Glutamatergic neuron (in vitro differentiated cells): ENCODE measurements at places on chromosomes 5 and 9. TPM values are rescaled to one million over a fixed set of nuclear protein-coding genes. Genes with fewer than 3 reads are reported as not detected.

DNA sequence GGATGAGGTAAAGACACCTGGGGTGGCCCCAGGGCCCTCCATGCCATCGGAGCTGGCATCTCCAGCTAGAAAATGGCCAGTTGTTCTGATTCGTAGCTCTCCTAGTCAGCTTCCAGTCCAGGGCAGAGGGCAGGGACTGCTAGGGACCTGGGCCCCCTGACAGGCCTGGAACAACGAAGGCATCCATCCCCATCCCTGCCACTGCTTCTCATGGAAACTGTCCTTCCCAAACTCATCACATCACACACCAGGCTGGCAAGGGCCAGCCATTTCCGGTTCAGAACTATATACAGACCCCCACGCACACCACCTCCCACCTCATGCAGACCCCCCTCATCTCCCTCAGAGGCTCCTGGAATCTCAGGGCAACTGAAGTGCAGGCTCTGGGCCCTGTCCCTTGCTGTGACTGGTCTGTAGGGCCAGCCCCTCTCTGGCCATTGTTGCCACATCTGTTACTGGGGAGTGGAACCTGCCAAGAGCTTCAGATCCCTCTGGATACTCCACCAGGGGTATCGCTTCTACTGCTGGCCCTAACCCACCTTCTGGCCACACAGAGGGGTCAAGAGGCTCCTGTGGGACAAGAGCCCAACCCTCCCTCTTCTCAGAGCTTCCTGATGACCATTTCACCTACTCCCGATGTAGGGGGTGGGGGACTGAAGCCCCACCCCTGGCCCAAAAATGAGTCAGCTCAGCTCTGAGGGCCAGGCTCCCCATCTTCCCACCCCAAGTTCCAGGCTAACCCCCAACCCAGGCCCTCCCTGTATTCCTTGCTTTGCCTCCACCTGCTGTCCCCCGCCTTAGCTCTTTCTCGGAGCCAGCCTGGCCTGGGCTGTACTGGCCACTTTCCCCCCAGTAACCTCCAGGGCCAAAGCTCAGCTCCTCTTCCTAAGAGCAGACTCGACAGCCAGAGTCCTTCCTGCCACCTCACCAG, 1.2 kb upstream of the MZB1 start:
- H3K4me3 ChIP-seq: no peak overlapping the region
- DNase-seq: no peak
- H3K27me3 ChIP-seq: peaks cover 12% of the 10 kb centered on the region
- no peak overlapping the region for H3K27ac ChIP-seq

Gene MAMDC2
- 0.22 TPM for total RNA-seq

DNA sequence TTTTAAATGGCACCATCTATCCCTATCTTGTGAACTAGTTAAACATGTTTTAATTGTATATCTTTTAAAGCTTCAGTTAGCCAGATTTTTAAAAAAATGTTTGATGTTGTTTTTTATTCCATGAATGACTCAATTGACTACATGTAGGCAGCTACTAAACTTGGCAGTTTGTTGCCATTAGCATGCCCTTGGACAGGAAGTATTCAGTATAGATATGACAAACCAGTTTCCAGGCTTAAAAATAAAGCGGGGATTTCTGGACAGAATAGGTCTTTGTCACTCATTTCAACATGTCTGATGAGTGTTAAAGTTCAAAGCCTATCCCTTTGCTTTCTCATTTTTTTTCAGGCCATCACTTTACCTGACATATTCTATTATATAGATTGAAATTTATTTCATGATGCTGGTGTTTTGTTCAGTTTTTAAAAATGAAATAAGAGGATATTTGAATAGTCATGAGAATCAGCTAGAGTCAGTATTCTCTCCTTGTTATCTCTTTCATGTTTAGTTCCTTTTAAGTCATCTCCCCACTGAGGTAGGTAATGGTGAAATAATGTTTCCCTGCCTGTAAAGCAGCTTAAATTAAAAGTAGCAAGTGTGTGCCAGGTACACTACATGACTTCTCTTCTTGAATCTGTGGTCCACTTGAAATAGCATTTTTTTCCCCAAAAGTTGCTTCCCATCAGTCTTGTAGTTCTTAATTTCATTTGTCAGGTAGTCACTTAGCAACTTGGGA, 11.9 kb downstream of the TNFAIP8 start:
- H3K36me3 ChIP-seq: peaks cover 4% of the 10 kb centered on the region
- H3K27me3 ChIP-seq: no peaks in the 10 kb centered on the region

- no peaks in the 10 kb centered on the region for H3K4me1 ChIP-seq
- DNase-seq: no peak
- H3K27me3 ChIP-seq: peaks cover 3% of the 10 kb centered on the region
- H3K4me3 ChIP-seq: no peak overlapping the region
Measured at GRCh38 chr5:89435347-89435746, 552.4 kb upstream of the MEF2C start.

DNA sequence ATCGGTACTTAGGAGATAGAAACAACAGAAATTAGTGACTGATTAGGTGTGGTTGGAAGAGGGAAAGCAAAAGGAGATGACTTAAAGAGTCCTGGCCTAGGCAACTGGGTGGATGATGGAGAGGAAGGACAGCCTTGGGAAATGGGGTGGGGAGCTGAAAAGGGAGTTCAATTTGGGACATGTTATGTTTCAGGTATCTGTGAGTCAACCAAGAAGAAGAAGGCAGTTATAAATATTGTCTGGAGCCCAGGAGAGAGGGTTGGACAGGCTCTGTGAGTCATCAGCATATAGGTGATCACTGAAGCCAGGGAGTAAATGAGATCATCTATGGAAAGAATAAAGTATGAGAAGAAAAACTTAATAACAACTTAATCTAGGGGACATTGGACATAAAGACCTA, 357.7 kb downstream of the NPR3 start:
- H3K4me1 ChIP-seq: peaks cover 3% of the 10 kb centered on the region
- DNase-seq: no peak
- H3K36me3 ChIP-seq: no peaks in the 10 kb centered on the region

Gene TAL2
- total RNA-seq: 1.6 TPM

DNA sequence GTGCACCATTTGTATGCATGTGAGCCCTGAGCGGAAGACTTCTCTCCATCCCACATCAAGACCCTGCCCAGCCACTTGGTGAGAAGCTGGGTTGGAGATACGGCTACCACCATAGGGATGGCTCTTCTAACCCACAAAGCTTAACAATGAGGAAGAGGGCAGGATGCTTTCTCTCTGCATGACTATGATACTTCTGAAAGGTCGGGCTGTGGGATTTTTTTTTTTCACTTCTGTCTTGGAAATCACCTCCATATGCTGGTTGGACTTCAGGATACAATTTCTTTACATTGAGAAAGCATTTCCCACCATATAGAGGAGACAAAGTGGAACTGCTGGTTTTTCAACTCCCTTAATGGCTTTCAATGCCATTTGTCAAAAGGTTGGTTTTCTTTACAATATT, 30.5 kb downstream of the ZNF366 start:
- no peak for DNase-seq
- H3K27me3 ChIP-seq: no peaks in the 10 kb centered on the region
- no peak overlapping the region for H3K4me3 ChIP-seq
- H3K4me1 ChIP-seq: no peaks in the 10 kb centered on the region
- no peaks in the 10 kb centered on the region for H3K36me3 ChIP-seq

- H3K4me3 ChIP-seq: no peak overlapping the region
- no peak for DNase-seq
Measured at GRCh38 chr5:102796498-102796897, 41.4 kb downstream of the PAM start.

DNA sequence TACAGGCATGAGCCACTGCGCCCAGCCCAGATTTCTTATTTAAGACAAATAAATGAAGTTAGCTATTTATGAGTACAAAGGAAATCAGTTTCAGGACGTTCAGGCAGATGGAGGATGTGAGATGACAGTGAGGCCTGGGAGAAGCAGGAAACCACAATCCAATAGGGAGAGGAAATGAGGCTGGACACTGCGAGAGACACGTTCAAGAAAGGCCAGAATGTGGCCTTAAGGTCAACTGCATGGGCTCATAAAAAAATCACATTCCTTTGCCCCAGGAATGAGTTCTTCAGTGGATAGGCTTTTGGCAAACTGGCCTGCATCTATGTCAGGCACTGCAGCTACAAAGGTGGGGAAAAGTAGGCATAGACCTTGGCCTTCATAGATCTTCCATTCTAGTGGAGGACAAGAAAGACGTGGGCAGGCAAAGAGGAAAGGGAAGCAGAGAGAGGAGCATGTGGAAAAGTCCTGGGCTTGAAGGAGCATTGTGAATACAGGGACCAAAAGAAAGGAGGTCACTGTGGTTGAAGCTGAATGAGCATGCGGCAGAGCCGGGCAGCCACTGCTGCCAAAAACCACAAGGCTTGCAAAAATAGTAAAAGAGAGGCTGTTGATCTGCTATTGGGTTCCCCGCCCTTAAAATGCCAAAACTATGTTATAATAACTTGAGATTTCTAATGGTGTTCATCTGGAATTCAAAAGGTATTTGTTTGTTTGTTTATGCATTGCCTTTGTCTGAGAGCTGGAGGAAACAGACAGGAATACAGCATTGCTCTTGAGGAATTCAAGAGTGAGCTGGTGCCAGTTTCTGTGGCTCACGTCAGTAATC, 133.0 kb downstream of the GNA14 start:
- no peaks in the 10 kb centered on the region for H3K27me3 ChIP-seq
- no peak overlapping the region for H3K27ac ChIP-seq
- H3K4me3 ChIP-seq: no peak overlapping the region
- H3K36me3 ChIP-seq: no peaks in the 10 kb centered on the region
- H3K4me1 ChIP-seq: peaks cover 7% of the 10 kb centered on the region

Gene SLCO6A1
- total RNA-seq: 1.6 TPM

GRCh38 chr9:14398473-14398872, 84.5 kb upstream of the NFIB start:
- no peak overlapping the region for H3K27ac ChIP-seq
- no peak overlapping the region for H3K4me3 ChIP-seq
- H3K27me3 ChIP-seq: peaks cover 2% of the 10 kb centered on the region
- no peaks in the 10 kb centered on the region for H3K36me3 ChIP-seq
- H3K4me1 ChIP-seq: peaks cover 27% of the 10 kb centered on the region

DNA sequence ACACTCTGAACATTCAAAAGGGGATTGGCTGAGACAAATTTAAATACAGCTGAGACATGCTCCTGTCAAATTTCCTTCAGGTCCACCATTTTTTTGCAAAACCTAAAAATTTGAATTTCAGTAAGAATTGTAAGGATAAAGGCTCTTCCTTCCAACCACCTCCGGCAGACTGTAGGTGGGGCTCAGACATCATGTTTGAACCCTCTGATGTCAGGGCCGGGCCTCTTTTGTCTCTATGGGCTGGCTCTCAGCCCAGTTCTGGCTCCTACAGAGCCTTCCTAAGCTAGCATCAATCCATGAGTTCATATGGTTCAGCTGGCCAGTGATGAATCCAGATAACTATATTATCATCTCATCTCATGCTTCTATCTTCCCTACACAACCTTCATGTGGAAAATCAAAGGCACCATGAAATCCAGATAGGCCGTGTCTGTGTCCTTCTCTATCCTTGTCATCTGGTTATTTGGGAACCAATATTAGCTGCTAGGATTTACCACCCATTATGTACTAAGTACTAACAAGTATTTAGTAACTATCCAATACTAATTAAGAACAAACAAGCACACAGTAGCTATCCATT, 44.2 kb downstream of the NIPSNAP3B start:
- no peak overlapping the region for H3K27ac ChIP-seq
- H3K27me3 ChIP-seq: peaks cover 3% of the 10 kb centered on the region
- peaks cover 5% of the 10 kb centered on the region for H3K36me3 ChIP-seq

DNA sequence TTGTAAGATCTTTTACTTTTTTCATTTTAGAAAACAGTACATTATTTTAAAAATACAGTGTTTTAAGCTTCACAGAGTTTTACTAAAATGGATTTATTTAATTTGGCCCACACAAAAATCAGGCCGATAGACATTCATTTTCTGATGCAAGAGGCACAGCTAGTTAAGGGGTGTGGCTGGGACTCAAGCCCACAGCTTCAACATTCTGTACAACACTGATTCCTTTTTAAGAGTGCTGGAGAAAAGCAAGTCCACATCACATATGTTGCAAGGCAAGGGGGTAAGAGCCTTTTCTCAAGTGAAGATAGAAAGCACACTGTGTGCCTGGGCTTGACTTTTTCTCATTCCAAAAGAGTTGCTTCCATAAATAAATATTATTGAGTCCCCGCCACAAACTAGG, 195.9 kb downstream of the RFK start:
- no peaks in the 10 kb centered on the region for H3K27me3 ChIP-seq
- no peaks in the 10 kb centered on the region for H3K36me3 ChIP-seq
- H3K4me3 ChIP-seq: no peak overlapping the region
- DNase-seq: no peak
- peaks cover 17% of the 10 kb centered on the region for H3K4me1 ChIP-seq
